ENCODE measurements at places on chromosomes 1 and 21.

- no peak for DNase-seq
Measured at GRCh38 chr1:184630679-184631060, 124.0 kb downstream of the EDEM3 start.

DNA sequence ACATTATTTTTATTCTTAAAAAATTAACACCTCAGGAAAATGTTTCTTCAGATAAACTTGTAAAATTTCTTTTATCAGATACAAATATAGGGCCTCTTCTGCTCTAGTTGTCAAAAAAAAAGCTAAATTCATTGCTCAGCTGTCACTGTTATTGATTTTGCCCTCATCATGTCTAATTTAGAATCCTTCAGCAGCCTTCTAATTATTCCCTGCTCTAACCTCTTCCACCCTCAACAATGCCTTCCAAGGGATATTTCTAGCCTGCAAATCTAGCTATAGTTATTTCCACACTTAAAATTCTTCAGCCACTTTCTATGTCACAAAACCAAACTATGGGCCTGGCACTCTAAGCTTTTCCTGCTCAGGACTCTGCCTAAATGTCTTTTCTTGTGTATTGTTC lies 25.2 kb downstream of the PDE4B start:
- DNase-seq: no peak

- no peak for DNase-seq
Measured at GRCh38 chr1:168031627-168032026, 94.8 kb upstream of the MPC2 start.

GRCh38 chr1:208230668-208231529 lies 13.3 kb downstream of the PLXNA2 start:
- DNase-seq: no peak

DNA sequence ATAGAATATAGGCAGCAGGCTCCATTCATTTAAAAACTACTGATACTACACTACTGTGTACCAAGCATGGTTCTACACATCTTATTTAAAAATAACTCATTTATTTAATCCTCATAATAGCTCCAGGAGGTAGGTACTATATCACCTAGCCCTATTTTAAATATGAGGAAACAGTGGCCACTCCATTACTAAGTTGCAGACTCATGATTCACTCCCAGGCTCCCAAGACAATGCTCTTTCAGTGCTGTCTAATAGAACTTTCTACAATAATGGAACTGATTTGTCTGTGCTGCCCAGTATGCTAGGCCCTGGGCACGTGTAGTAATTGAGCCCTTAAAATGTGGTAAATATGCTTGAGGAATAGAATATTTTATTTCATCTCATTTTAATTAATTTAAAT lies 357.1 kb downstream of the LTN1 start:
- no peak for DNase-seq

DNA sequence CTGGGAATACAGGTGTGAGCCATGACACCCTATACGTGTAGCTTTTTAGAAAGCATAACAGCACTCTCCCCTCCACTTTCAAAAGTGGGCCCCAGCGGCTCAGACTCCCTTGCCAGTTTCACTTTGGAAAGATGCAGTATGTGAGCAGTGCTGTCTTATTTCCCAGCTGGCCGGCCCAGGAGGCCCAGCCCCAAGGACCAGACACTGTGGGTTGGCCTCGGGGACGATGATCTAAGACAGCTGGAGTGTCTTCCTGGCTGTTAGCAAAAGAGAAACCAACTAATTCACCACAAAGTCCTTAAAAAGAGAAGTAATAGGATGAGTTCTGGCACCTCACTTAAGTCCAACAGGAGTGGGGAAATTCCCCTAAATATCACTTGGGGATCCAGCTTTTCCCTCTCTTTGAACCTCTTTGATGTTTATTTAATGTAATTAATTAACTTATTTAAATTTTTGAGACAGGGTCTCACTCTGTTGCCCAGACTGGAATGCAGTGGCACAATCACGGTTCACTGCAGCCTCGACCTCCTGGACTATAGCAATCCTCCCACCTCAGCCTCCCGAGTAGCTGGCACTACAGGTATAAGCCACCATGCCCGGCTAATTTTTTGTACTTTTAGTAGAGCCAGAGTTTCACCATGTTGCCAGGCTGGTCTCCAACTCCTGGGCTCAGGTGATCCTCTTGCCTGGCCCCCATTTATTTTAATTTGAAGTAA lies 17.6 kb upstream of the CLIC4 start:
- DNase-seq: no peak

- DNase-seq: no peak
Measured at GRCh38 chr1:66124670-66125069, 332.0 kb downstream of the PDE4B start.

DNA sequence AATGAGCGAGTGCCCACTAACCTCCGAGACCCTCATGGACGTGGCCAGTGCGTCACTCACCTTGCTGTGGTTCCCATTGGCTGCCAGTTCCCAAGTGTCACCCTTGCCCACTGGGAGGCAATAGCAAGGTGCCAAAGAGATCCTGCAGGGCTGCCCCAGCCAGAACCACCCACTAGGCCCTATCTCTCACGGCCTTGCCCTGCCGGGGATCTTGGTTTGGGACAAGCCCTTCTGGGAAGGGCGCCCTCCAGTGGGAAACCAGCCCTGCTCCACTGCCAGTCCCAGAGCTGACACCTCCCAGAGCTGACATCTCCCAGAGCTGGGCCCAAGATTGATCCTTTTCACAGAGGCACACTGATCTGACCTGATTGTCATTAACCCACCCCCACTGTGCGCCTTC lies 2.1 kb upstream of the SELENON start:
- DNase-seq: no peak

DNA sequence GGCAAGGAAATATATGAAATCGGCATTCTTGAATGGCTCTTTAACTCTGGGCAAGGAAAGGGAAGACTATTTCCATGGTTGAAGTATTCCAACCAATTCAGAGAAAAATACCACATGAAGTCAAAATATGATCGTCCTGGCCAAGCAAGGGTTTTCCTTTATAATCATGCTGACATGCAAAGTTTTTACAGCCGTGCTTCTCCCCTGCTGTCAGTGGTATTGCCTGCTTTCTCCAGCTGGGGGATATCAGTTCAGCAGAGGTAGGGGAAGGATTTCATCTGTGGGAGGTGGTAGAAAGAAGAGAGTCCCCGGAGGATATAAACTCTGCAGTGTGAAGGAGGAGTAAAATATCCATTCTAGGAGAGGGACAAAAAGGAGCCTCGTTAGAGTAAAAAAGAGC lies 322.8 kb downstream of the PAPPA2 start:
- DNase-seq: no peak

GRCh38 chr1:200354243-200354642 lies 55.6 kb downstream of the ZNF281 start:
- DNase-seq: no peak

DNA sequence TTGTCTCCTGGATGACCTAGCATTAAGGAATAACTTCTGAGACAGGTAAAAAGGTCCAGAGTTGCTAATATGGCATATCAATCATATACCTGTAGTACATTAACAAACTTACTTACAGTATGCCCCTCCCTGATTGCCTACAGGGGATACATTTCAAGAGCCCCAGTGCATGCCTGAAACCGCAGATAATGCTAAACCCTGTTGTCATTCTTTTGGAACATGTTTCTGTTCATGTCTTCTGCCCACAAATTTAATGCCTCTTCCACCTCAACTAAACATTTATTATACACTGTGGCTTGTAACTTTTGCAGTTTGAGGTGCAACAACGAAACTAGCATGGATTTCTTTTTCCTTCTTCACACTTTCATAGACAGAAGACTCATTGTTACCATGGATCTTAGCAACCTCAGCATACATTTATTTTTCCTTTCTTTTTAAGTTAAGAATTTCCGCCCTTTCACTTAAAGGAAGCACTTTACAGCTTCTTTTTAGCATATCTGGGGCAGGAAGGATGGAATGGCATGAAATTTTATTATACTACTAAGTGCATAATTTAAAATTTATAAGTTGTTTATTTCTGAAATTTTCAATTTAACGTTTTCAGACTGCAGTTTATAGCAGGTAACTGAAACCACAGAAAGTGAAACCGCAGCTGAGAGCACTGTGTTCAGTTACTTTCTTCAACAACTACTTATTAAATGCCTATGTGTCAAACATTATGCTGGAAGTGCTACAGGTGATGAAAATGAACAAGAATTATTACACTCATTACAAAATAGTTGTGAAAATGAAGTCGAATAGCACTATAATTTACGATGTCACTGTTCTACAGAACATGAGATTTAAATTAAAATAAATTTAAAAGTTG lies 25.3 kb downstream of the F13B start:
- no peak for DNase-seq

DNA sequence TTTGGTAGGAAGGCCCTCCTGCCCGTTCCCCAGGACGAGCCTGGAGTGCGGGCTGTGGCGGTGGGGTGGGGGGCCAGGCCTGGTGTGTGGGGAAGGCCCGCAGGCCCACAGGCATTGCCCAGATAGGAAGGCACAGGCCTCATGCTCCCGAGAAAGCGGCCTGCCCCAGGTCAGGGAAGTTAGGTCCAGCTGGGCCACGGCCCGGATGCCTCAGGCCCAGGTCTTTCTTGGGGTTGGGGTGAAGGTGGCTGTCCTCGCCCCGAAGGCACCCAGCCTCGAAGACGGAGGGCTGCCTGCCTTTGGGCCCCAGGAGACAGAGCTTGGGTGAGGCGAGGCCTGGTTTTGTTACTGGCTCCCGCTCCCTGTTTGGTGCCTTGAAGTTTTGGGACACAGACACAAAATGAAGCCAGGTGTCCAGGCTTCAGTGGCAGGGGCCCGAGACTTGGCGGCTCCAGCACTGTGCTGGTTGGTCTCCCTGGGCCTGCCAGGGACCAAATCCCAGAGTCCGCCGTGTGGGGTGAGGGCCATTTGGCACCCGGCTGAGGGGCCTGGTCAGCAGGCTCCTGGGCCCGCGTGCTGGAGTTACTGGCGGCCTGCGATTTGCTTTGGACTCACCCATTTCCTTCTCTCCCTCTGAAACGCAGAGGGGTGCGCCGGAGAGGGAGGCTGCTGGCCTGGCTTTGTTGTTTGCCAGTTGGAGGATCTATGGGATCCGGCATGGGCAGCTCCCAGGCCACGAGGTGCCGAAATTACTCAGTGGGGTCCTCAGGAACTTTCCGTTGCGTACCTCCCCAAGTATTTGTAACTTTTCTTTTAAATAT lies 2.0 kb downstream of the SKI start:
- DNase-seq: no peak

GRCh38 chr1:36885540-36886357 lies 148.6 kb downstream of the GRIK3 start:
- no peak for DNase-seq

- no peak for DNase-seq
Measured at GRCh38 chr1:202831906-202832305, 21.2 kb downstream of the PCAT6 start.

All from activated CD8-positive, alpha-beta memory T cell treated with anti-CD3 and anti-CD28 coated beads for 48 hours (primary cell).